ENCODE measurements at places on chromosomes 5 and 9.

DNA sequence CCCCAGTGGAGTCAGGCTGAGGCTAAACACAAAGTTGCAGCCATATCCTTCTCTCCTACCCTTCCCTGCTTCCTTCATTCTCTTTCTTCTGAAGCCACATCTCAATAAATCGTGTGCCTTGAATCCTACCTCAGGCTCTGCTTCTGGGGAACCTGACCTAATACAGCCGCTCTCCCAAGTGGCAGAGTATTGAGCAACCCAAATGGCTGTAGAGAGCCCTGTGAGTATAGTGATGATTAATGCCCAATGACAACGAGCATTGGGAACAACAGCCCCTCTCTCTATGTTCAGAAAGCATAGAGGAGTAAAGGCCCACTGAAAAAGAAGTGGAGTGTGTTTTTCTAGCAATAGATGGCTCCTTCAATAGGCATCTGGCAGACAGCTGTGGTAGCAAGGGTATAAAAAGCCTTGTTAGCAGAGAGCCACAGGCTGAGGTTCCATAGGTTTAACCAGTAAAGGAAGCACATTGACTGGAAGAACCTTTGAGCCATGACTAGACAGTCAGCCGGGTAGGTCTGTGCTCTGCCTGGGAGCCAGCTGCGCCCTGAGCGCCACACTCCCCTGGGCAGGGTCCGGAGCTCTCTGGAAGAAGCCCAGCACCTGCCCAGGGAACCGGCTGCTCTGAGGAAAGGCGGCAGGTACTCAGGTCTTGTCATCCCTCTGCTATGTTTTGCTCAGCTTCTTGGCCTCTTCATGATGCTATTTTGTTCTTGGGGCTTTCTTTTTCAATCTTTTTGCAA lies 22.6 kb upstream of the HSPA9 start:
- no peak for DNase-seq

DNA sequence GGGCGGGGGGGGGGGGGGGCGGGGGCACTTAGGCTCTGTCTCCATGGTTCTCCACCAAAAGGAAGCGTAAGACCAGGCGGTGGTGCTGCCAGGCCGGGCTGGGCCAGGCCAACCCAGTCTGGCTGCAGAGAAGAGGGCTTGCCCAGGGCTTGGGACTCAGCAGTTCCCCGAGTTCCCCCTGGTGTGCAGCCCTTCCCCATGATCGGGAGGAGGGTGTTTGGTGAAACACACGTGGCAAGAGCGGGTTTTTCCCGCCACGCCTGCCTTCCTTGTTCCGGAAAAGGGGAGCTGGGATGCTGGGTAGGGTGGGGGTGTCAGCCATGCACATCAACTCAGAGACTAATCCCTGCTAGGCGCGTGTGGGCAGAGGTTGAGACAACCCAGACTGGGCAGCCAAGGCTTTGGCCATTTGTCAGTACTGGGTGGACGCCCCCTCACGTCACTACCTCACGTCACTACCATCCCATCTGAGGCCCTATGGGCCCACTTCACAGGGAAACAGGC lies 32.9 kb downstream of the PRRX2 start:
- no peak for DNase-seq

GRCh38 chr5:56624751-56625150 lies 190.6 kb upstream of the MAP3K1 start:
- no peak for DNase-seq

DNA sequence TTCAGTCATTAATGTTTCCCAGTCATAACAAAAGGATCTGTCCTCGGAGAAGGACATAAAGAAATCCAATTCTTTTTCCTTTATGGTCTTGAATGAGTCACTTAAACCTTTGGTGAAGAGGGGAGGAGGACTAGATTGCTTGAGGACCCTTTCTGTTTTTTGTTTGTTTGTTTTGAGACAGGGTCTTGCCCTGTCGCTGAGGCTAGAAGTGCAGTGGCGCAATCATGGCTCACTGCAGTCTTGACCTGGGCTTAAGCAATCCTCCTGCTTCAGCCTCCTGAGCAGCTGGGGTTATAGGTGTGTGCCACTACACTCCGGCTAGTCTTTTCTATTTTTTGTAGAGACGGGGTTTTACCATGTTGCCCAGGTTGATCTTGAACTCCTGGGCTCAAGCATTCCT lies 12.3 kb downstream of the TIGD6 start:
- no peak for DNase-seq

- no peak for DNase-seq
Observed at GRCh38 chr5:158422653-158423515, 563.9 kb upstream of the CLINT1 start.

DNA sequence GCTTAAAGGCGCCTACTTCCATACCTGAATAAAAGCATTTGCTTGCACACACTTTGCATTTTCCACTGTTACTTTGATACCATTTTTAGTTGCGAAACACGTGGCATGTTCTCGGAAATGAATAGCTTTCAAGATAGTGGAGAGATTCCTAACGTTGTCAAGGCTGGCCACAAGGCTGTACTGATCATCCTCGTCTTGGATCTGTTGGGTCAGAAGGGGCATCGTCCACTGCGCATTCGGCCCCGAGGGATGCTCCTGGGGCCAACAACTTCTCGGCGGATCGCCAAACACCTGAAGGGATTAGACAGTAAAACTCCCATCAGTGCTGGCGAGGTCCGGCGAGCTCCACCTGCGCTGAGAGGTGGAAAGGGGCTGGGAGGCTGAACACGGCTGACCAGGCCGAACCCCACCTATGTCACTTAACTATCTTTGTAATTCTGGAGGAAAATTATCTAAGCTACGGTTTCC lies 599 bp downstream of the RAD1 start:
- peak; percentile 70 for DNase-seq

- DNase-seq: no peak
Observed at GRCh38 chr5:22650511-22650910, 202.6 kb downstream of the CDH12 start.

DNA sequence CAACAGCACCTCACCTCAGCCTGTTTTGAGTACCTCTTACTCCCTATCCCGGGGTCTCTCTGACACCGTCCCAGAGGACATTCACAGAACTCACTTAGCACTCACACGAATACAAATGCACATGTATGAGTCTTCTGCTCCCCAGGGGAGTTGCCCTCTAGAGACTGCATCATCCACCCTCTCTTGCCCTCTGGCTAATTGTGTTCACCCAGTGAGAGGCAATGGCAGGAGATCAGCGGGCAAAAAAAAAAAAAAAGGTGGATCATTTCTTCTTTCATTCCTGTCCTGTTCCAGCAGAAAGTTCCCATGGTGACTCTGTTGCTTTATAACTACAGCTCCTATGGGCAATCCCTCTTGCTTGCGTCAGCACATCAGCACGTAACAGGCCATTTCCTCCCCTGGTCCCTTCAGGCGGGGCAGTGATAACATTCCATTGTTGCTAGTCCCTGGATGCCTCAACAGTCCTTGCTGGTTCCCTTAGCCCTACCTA lies 23.5 kb upstream of the SNX2 start:
- DNase-seq: no peak

DNA sequence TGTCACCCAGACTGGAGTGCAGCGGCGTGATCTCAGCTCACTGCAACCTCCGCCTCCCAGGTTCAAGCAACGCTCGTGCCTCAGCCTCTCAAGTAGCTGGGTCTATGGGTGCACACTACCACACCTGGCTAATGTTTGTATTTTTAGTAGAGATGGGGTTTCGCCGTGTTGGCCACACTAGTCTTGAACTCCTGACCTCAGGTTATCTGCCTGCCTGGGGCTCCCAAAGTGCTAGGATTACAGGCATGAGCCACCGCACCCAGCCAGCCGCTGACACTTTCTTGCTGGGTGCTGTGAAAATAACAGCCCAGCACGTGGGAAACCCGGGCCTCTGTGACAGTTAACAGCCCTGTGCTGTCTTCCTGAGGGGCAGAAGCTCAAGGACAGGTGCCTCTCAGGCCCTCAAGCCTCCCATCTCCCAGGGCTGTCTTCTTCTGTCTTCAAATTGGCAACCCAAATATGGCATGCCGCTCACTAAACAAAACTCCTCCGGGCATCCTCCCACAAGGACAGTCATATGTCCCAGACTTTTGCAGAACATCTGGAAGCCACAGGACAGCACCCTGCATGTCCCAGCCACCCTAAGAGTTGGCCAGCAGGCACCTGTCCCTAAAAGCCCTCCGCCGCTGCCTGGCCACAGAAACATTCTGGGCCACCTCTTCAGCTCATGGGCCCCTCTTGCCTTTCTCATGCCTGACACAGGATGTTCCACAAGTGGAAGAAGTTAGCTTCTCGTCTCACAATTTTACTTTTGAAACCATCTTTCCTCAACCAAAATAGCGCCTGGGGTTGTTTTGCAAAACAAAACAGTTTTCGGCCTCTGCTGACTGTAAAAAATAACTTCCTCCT lies 233.6 kb downstream of the SYK start:
- no peak for DNase-seq

DNA sequence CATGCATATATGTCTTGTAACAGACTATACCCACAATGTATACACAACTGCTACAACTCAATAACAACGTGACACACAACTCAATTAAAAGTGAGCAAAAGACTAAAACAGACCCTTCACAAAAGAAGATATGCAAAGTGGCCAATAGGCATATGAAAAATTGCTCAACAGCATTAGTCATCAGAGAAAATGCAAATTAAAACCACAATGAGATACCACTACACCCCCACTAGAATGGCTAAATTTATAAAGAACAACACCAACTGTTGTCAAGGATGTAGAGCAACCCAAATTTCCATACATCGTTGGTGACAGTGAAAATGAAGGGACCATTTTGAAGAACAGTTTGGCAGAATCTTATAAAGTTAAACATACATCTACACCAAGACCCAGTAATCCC lies 38.9 kb downstream of the GABRB2 start:
- no peak for DNase-seq

DNA sequence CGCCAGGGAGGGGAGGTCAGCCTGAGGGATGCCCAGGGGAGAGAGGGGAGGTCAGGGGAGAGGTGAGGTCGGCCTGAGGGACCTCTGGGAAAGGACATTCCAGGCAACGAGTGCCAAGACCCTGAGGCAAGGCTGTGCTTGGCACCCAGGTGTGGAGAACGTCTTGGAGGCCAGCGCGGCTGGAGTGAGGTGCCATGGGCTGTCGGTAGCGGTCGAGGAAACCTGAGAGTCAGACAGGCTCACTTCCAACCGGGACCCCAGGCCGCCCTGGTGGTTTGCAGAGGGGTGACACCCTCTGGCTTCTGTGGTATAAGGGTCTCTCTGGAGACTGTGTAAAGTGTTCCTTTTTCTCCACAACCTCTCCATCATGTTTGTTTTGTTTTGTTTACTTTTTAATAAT lies 82.9 kb downstream of the CACNA1B start:
- DNase-seq: no peak

DNA sequence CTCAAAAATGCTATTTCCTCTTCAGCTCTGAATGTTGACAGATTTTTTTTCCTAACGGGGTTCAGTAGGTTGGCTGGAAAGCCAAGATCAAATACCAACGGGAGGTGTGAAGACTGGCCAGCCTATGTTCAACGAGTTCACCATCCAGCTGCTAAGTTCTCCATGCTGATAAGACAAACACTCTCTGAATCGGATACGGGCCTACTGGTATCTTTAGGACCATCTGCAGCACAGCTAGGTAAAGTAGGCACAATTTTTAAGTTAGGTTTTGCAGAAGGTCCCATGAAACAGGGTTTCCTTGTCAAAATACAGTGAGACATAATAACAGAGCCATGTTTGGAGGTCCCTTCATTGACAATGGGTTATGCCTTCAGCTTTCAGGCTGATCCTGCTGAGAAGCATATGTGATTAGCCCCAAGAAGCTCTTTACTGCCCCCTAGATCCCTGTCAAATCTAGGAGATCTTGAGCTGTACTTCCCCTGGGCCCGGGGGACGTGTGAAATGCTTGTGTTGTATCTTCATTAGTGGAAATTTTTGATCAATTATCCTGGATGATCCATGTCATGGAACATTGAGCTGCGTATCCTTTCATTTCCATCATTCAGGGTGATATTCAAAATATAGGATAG lies 60.6 kb downstream of the PGM5 start:
- DNase-seq: no peak

DNA sequence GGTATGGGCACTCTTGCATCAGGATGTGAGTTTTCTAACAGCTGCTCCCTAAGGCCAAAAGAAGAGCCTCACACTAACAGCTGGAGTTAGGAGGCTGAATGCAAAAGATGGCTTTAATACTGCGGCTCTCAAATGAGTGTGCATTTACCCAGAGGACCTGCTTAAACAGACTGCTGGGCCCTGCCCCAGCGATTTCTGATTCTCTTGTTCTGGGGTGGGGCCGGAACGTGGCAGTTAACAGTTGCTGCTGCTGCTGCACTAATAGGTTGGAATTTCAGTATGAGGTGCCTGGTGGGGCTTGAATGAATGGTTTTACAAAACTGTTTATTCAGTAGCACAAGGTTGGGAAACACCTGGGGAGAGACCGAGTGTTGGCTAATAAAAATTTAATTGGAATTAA lies 26.1 kb downstream of the HMGCR start:
- no peak for DNase-seq

DNA sequence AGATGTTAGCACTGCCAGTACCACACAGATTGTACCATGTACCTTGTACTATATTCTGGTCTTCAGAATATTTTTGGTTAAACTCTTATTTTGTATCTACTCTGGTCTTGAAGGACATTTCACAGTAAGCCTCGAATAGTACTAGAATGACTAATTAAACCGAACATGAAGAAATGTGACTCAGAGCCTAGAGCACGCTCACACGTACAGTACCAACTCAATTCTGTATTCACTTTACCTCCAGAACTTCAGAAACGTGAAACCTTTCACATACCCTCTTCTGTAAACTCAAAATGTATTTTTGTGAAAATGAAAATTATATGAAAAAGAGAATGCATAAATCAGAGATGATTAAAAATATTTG lies 112.8 kb downstream of the MVB12B start:
- no peak for DNase-seq

DNA sequence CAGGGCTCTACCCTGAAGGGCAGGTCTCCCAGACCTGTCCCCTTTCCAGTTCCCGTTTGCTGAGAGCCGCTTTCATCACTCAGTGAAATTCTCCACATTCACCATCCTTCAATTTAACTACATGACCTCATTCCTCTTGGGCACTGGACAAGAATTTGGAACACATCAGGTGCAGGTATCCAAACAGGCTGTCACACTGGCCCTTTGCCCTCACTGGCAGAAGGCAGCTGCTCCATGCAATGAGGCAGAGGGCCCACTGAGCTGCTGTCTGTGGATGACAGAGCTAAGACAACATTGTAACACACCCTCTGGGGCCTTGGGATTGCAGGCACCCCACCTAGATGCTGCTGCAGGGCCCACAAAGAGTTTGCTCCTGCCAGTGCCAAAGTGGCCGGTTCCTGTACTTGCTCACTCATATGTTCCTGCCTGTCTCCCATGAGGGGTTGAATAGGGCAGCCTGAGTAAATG lies 55.1 kb downstream of the ACTL7B start:
- no peak for DNase-seq

DNA sequence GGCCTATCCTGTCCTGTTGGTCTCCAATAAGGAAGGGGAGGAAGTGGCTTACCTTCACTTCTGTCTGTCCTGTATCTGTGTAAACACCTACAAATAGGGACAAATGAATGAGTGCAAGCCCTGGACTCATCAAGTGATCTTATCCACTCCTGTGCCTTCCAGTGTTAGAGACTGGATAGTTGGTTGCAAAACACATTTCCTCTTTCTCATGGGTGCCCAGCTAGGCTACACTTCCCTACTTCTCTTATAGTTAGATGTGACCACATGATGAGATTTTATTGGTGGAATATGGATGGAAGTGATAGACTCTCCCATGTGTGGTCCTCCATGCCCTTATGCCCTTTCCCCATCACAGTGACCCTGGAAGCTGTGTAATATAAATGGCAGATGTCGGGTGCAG lies 16.9 kb upstream of the PFDN1 start:
- no peak for DNase-seq

All from RWPE2 (cell line).